Mammary epithelial cell (primary cell): ENCODE measurements at places on chromosomes 3 and 15.
A peak's percentile ranks its signal among the peaks of the same experiment; 100 is the strongest.

DNA sequence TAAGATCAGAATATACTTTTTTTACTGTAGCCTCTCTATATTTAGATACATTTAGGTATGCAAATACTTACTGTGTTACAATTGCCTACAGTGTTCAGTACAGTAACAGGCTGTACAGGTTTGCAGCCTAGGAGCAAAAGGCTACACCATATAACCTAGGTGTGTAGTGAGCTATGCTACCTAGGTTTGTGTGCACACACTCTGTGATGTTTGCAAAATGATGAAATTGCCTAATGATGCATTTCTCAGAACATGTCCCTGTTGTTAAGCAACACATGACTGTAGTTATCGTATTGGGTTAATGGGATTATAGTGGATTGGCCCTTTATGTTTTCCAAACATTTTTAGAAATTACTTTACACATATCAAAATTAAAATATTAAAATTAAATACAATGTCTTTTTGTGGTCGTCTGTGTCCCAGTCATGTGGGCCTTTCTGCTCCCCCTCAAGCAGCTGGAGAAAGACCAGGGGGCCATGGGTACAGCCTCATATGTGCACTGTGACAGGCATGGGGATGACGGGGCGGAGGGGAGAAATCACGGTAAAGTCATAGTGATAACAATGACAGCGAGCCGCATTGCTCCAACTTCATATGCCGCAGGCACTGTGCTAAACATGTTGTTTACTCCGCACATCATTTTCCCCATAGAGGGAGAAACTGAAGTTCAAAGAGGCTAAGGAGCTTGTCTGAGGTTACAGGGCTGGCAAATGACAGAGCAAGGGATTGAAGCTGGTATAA lies 27.4 kb upstream of the PLA2G4E start:
- no peak for DNase-seq

GRCh38 chr15:68031404-68031803 lies 22.7 kb upstream of the PIAS1 start:
- no peak for DNase-seq

DNA sequence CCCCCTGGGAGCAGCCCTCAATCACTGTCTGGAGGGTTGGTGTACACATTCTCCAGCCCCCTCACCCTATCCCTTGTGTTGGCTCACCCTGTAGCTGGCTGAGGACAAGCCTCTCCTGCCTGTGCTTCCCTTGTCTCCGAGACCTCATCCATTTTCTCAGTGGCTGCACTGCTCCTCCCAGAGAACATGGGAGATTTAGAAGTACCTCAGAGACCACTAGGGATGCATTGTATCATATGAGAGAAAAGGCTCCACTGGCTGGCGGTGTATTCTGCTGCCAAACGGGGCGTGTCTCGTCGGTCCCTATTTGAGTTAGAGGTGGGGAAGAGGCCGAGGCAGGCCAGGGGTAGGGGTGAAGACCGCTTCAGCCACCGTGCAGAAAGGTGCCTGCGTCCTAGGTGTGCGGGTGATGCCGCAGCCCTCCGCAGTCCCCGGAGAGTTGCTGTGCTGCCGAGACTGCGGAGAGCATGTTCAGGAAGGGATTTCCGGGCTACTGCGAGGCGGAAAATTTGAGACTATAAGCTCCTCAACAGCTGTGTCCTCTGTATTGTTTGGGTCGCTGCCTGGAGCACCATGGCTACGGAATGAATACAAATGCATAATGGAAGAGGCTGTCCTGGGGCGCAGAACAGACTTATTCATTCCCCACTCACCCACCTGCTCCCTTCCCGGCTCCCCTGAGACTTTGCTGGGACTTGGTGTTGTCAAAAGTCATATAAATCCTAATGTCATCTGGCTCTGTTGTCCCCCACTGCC lies 43.8 kb downstream of the SPSB4 start:
- no peak for DNase-seq

- DNase-seq, result no peak
Observed at GRCh38 chr3:14602804-14603644, 48.5 kb upstream of the CCDC174 start.

- peak; percentile 88 for DNase-seq
Observed at GRCh38 chr3:96959901-96960641, 145.7 kb downstream of the EPHA6 start.

- DNase-seq, result no peak
Observed at GRCh38 chr3:66121318-66121717, 82.6 kb upstream of the MAGI1 start.

DNA sequence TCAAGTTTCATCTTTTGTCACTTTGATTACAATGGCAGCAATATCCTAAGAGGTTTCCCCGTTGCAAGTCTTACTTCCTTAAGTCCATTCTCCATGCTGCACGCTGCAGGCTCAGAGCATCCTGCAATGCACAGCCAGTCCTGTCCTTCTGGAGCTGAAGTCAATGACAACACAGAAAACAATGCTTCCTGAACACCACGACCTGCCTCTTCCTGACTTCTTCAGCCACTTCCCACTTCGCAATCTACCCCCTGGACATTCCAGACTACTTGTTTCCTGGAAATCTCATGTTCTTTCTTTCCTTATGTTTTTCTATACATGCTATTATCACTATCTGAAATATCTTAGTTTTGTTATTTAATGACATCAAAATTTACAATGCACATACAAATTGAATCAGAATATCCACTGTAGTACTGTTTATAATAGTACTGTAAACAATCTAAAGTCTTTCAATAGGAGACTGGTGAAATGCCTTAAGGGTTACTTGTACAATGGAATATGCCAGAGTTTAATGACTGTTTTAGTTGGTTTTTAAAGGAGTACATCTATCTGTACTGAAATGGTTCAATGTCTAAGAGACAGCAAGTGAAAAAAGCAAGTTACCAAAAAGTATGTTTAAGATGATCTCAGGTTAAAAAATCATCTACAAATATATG lies 113.7 kb upstream of the PRTG start:
- DNase-seq, result no peak

DNA sequence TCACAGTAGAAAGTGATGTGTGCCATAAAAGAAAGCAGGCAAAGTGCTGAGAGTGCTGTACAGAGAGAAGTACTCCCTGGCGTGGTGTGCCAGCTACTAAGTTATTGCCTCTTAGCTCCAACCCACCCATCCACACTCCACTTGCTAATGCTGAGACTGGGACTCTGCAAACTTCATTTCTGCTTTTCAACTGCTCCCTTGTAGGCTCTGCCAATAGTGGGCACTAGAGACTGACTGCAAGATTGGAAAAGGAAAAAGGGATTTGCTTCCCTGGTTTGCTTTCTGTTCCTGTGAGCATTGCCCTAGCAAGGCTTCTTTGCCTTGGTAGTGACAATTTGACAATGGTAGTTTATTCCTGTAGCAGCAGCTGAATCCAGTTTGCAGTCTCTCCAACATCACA lies 56.5 kb upstream of the TMEM108 start:
- no peak for DNase-seq

- no peak for DNase-seq
Observed at GRCh38 chr3:124056846-124057245, 64.9 kb upstream of the ROPN1 start.

- DNase-seq, result no peak
Observed at GRCh38 chr15:100786901-100787566, 92.6 kb upstream of the ALDH1A3 start.

GRCh38 chr3:176328666-176329065 lies 868.6 kb downstream of the TBL1XR1 start:
- no peak for DNase-seq
